ENCODE measurements at places on chromosomes 5 and 9.
A peak's percentile ranks its signal among the peaks of the same experiment; 100 is the strongest.

- no peak for DNase-seq
Measured at GRCh38 chr5:100574716-100575115, 39.5 kb downstream of the FAM174A start.

DNA sequence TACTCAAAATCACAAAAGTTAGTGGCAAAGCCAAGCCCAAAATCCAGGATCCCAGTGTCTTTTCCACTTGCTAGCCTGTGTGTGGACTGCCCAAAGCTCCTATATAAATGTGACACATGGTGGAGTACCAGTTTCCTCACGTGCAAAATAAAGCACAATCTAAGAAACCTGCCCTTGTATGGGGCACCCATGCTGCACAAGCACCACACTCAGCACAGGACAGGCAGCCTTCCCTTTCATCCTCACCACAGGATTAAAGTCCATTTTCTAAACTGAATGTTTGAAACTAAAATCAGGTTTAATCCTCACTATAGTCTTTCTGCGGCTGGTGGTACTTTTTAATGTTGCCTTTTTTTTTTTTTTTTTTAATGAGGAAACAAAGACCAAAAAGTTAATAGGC, 5.5 kb downstream of the CDK5RAP2 start:
- no peak for DNase-seq

DNA sequence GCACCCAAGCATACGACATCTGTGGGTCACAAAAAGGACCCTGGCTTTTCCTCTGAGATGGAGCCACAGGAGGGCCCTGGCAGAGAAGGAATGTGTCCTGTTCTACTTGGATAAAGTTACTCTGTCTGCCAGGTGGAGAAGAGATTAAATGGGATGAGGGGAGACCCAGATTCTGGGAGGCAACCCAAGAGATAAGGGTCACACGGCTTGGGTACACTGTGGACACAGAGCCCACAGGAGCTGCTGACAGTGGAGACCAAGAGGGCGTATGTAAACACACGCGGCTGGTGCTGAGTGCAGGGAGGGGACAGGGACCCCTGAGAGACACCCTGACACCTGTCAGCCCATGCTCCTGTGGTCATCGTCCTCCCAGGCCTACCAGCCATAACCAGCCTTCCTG, 6.2 kb downstream of the CDK20 start:
- no peak for DNase-seq

DNA sequence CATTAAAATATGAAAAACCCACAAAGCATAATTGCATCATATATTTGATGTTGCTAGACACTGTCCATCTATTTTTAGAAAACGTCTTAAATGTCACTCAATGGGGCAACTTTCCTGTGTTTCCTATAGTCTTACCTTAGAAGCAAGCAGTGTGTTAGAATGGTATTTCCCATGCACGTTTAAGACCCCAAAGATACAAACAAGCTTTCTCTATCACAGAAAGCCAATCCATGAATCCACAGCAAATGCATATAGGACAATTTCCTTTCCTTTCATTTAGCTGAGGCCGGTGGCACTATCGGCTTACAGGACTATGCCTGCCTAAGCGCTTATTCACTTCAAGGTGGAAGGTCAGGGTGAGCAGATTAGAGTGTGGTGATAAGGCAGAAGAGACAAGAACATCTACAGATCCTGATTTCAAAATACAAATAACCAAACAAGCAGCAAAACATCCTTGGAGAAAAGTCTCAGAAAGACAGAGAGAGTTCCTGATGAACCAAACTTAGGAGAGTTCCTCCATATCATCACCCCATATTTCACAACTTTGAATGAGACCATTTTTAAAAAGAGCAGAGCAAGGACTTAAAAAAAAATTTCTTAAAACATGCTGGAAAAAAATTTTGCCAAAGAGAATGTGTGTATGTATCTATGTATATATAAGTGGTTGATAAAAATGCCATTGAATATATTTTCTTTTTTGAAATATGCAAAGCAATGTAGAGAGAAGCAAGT, 57.2 kb downstream of the MEF2C start:
- peak; percentile 61 for DNase-seq

DNA sequence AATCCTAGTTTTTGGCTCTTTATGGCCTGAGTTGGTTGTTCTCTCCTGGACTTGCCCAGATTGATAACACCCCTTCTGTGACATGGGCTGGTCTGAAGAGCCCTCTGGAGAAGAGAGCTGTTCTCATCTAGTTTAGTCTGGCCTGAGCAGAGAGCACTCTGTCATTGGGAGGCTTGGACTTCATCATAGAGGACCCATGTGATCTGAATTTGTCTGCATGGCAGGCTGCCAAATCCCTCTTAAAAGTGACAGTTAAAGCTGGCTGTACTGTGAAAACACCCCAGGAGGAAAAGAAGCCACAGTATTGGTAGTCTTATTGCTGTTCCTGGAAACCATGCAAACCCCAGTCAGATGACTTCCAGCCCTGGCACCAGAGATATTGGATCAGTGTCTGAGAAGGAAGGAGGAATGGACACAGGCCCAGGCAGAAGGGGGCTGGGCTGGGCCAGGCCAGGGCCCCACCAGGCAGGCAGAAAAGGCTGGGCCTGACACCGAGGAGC, 3.7 kb upstream of the WDR31 start:
- peak; percentile 41 for DNase-seq

DNA sequence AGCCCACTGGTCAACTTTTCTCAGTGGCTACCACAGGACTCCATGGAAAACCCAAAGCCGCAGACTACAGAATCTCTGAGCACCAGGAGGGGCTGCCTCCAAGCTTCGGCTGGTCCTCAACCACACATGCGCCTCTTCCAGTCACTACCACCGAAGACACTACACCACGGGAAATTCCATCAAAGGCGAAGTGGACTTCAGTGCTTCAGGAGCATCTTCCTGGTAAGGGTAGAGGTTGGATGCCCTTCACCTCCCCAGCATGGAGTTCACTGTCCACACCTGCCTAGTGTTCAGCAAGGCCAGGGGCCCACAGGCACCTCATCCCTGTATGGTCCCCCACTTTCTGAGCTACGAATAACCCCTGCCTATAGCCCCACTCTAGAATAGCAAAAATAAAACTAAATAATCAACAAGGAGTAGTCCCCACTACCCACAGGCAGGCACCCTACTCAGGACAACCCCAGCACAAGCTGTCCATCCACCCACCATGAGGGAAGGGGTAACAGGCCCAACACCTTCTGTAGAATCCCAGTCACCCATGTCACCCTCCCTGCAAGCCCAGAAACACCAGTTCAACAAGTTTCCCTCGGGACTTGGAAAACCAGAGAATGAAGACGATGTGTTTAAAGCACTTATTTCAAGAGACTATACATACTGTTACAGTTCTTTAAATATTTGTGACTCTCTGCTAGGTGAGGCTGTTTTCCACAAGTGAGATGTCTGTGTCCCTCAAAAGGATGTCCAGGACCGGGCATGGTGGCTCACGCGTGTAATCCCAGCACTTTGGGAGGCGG, 2.6 kb downstream of the VDAC1 start:
- no peak for DNase-seq

DNA sequence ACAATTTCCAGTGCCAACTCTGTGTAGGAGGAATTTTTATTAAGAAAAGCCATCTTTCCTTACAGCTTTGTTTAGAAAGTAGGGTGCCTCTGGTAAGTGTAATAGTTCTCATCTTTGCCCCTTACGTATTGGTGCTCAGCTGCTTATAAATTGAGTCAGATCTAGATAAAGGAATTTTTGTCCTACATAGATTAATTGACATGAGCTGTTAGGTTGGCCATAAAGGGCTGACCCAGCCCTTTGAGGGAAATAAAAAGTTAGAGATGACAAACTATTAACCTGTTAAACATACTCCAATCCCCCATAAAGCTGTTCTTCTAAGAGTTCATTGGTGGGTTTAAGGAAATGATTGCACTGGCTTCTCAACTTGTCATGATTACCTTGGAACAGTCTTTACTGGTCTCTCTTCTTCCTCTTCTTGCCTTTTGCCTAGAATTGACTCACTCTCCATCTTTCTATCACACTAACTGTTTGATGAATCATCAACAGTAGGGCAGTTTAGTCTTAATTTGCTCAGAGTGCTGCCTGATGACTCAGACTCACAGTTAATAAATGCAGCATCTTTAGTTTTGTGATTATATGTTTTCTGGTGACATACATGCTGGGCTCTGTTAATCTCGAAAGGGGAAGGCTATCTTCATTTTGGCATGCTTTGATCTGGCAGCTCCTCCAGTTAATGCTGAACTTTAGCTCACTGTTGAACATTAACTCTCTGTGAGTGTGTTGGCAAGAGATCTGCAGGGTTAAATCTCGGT, 51.7 kb downstream of the ARHGAP26 start:
- DNase-seq, result no peak

DNA sequence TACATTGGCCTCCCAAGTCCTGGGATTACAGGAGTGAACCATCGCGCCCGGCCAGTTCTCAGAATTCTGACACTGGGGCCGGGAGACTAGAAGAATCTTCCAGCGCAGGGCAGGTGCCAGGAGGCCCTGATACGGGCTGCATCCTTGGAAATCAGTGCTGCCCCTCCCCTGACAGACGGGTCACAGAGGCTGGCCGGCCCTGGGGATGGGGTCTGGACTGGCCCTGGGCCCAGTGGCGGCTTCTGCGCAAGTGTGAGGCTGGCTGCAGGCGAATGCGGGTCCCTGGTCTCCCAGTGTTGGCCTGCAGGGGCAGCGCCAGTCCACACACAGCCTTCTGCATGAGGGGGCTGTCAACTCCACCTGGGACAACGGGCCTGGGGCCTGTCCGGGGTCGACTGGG, 831 bp upstream of the TBC1D9B start:
- DNase-seq, result no peak

DNA sequence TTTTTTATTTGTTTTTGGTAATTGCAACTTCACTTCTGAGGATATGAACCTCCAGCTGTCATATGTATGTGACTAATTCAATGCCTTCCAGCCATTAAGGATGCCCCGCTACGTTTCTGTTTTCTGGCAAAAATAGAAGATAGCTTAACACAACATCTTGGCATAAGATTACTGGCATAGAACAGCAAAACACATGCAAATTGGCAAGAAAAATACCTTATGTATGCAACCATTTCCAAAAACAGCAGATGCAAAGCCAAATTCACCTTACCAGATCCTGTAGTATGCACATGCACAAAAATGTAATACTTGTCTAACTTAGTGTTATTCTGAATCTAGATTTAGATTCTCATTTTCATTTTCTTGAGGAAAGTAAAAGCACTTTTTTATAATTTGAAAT, 461.1 kb upstream of the CYLC2 start:
- no peak for DNase-seq

GRCh38 chr5:135467051-135467625, 15.0 kb upstream of the TIFAB start:
- no peak for DNase-seq

DNA sequence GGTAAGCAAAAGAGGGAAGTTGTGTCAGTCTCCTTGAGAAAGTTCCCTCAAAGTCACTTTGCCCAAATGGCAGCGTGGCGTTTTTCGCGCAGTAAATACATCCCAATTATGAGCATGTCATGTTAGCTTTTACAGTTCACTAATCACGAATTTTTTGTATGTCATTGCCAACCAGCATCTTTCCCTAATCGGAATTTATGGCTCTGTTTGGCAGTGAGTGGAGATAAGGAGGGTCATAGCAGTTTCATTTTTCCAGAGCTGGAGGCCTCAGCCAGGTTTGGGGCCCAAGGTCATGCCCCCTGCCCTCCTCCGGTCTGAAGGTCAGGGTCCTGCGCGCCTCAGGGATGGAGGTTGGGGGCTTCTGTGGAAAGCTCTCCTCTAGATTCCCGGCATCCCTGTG, 50.1 kb downstream of the C5orf15 start:
- no peak for DNase-seq

DNA sequence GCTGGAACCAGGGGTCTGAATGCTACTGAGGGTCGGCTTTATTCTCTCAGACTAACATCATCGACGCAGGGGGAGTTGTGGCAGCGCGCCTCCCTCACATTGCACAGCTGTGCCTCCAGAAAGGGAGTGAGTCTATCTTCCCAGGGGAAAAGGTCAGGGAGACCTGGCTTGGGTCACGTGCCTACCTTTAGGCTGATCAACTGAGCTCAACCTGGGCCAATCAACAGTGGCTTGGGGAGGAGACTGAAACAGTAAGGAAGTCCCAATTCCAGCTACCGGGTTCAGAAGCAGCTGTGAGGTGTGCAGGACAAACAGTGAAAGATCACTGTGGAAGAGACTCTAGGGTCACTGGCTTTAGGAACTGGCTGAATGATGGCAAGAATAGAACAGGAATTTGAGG, 14.3 kb downstream of the SNX30 start:
- no peak for DNase-seq

GRCh38 chr5:93342563-93343061, 238.4 kb downstream of the NR2F1-AS1 start:
- peak; percentile 30 for DNase-seq

All from MM.1S (cell line).